ENCODE measurements at places on chromosomes 11 and 22.

DNA sequence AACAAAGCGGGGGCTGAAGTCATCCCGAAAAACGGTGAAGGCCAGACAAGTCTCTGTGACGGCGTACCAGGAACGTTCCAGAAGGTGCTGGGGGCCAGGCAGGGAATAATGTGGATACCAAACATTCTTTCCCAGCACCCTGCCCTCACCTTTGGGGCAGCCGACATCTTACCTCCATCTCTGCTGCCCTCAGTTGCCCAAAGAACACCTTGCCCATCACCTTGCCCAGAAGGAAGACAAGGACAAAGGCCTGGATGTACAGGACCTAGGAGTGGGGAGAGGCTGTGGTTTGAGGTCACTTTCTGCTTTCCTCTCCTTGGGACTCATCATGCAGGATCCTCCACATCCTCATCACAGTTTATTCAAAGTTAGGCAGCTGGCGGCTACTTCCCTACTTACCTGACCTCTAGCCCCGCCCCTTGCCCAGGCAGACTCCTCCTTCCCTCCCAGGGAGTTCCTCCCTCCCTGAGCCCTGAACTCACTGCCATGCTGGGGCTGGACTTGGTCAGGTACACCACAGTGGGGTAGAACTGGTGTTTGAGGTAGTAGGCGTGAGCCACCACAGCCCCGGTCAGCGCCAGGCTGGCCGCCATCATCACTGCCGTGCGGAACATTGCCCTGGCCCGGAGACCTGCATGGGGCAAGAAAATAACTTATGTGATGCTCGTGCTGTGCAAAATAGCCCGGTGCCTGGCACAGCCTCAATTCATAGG is 1.2 kb downstream of the SYVN1 start:
- DNase-seq: no peak

- no peak for DNase-seq
Measured at GRCh38 chr11:63274776-63275175, 31.4 kb upstream of the SLC22A25 start.

GRCh38 chr11:612201-612960 is 3.4 kb downstream of the IRF7 start:
- no peak for DNase-seq

GRCh38 chr11:34037016-34037415 is 14.5 kb upstream of the CAPRIN1 start:
- no peak for DNase-seq

DNA sequence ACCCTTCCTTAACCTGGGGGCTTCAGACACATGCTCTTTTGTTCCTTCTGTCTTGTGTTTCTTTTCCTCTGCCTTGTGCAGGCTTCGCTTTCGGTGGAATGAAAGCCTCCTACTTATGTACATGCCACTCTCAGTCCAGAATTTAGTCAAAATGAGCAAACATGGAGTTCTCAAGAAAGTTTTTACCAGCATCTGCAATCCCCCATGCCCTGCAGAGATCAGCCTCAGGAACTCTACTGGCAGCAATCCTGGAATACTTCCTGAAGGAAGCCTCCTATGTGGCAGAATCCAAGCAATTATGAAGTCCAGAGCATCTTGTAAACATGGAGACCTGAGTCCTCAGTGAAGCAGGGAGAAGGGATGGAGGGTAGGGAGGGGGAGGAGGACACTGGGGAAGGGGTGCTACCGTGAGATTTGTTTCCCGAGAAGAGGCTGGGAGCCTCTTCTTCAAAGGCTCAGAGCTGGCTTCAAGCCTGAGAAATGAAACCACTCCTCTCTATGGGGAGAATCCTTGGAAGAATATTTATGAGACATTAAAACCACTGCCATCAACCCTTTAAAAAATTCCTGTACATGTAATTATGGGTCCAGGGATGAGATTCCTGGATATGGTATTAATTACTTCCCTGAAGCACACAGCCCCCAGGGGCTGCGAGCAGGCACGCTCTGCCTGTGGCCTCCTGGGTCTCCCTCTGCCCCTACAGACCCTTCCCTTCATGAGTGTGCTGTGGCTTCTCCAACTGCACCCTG is 58.4 kb downstream of the TENM4 start:
- no peak for DNase-seq

DNA sequence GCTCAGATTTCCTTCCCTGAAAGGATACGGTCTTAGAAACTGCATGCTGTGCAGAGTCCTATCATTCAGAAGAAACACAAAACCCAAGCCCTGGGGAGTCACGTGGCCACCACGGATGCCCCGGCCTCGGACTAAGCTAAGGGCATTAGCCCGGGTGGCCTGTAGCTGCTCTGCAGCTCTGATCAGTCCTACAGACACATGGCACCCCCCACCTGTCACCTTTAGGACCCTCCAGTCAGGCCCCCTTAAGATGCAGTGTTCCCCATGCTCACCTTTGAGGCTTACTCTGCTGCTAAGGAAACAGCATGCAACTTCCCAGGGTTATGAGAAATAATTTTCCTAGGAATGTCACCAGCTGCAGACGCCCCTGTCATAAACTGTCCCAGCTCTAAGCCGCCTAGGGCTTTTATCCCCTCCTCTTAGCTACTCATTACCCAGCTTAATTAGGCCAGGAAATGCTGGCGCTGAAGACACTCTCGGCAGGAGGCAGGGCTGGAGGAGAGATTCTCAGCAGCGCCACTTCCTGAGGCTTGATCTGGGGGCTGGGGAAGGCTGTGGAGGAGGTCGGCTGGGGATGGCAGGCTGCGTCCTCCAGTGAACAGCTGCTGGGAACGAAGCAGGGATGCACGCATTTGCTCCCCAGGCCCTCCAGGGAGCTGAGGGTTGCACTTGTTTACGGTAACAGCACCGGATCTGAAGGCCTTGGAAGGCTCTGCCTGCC is 47.2 kb upstream of the ADA2 start:
- peak; percentile 62 for DNase-seq

All from left ventricle myocardium superior (tissue), 1 donor.